Sigmoid colon (tissue), 7 donors: ENCODE measurements at places on chromosomes 1 and 21. TPM values are rescaled to one million over a fixed set of nuclear protein-coding genes. Genes with fewer than 3 reads are reported as not detected.

- H3K27me3 ChIP-seq, result no peaks in the 10 kb centered on the region
- no peak for DNase-seq
- peaks cover 6% of the 10 kb centered on the region for H3K4me1 ChIP-seq
- H3K4me3 ChIP-seq, result no peak overlapping the region
These were observed 2.3 kb downstream of the PACC1 start for GRCh38 chr1:212412374-212412773.

GRCh38 chr1:38028105-38028591 is 15.6 kb downstream of the UTP11 start:
- H3K36me3 ChIP-seq, result peaks cover 35% of the 10 kb centered on the region

- no peak for DNase-seq
- H3K4me1 ChIP-seq, result no peaks in the 10 kb centered on the region
- no peak overlapping the region for H3K27ac ChIP-seq
- H3K36me3 ChIP-seq, result peaks cover 3% of the 10 kb centered on the region
These were observed 76.5 kb downstream of the EPS15 start for GRCh38 chr1:51442616-51443015.

GRCh38 chr1:235640580-235640979 is 9.0 kb downstream of the GNG4 start:
- no peak overlapping the region for H3K4me3 ChIP-seq
- peaks cover 26% of the 10 kb centered on the region for H3K27me3 ChIP-seq
- no peak overlapping the region for H3K27ac ChIP-seq

The CD1C gene
- polyA plus RNA-seq, result not detected

The IFNGR2 gene
- polyA plus RNA-seq, result 178 TPM

The FAM110D gene
- polyA plus RNA-seq, result 1.1 TPM

DNA sequence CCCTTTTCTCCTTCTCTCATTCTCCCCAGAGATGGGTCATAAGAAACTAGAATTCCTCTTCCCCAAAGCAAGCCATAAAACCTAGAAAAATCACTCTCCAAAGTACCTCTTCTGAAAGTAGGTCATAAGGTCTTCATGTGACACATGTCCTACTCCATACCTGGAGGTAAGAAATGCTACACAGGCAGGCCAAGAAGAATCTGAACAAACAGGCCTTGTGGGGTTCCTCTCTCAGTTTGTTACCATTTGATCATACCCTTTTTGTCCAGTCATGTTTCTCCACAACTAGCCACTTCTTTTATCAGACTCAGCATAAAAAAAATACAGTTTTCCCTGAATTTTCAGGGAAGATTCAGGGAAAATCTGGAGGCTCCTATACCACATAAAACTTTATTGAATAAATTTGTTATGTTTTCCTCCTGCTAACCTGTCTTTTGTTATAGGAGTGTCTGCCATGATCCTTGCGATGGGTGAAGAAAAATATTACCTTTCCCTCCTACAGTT is 134.4 kb upstream of the LMO4 start:
- H3K27ac ChIP-seq, result no peak overlapping the region
- no peaks in the 10 kb centered on the region for H3K36me3 ChIP-seq
- no peak for DNase-seq
- no peaks in the 10 kb centered on the region for H3K27me3 ChIP-seq

DNA sequence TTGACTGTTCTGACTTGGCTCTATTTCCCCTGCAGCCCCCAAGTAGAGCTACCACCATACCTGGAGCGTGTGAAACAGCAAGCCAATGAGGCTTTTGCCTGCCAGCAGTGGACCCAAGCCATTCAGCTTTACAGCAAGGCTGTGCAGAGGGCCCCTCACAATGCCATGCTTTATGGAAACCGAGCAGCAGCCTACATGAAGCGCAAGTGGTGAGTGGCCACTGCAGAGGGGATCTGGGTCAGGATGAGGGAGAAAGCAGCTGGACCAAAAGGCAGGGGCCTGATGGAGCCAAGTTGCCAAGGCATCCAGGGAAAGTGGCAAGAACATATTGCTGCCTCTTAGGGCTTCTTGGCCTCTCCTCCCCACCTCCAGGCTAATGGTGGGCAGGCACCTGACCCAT is 24.1 kb upstream of the TMEM222 start:
- H3K36me3 ChIP-seq, result peaks cover 69% of the 10 kb centered on the region
- H3K27me3 ChIP-seq, result no peaks in the 10 kb centered on the region
- H3K27ac ChIP-seq, result peak overlapping the region; percentile 91
- H3K4me1 ChIP-seq, result peaks cover 47% of the 10 kb centered on the region
- no peak for DNase-seq

- no peaks in the 10 kb centered on the region for H3K36me3 ChIP-seq
- H3K27ac ChIP-seq, result no peak overlapping the region
- H3K4me3 ChIP-seq, result no peak overlapping the region
- no peaks in the 10 kb centered on the region for H3K27me3 ChIP-seq
These were observed 116.4 kb upstream of the VAMP3 start for GRCh38 chr1:7654725-7655124.

DNA sequence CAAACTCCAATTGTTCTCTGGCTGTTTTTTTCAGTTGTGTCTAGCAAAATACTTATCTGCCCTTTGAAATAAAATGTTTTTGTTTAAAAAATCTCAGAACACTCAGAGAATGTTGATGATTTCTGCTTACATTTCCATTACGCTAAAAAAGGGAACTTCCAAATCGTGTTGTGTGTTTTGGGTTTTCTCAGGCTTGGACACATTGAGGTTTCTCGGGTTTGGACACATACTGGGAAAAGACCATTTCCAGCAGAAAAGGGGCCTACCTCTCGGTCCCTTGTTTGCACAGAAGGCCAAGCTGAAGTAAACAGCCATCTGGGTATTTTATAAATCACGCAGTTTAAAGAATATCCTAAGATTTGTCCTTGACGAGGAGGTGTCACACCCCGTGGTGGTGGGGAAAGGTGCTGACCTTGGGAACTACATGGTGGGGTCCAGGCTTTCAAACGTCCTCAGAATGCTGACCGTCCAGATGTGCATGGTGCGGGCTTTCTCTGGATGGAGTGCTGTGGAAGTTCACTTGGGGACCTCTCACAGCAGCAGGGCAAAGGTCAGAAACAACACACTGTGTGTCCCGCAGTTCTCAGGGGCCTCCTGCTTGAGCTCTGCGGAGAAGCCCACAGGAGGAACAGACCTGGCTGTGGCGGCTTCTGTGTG is 67.8 kb downstream of the SLC37A1 start:
- H3K4me1 ChIP-seq, result no peaks in the 10 kb centered on the region
- H3K4me3 ChIP-seq, result no peak overlapping the region
- no peak overlapping the region for H3K27ac ChIP-seq
- DNase-seq, result no peak
- no peaks in the 10 kb centered on the region for H3K27me3 ChIP-seq

DNA sequence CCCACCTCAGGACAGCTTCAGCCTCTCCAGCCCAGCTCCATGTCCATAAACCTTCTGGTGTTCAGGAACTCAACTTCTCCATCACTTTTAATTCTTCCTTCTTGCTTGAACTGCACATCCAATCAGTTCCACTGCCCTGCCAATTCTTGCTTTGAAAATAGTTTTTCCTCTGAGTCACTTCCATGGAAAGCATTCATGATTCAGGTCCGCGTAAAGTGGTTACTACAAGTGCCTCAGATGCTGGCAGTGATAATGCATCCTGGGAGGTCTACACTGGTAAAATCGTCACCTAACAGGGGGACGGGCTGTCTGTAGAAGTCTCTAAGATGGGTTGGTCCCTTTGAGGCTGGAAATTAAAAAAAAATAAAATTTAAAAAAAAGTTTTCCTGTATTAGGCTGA is 25.9 kb upstream of the RCAN1 start:
- H3K4me3 ChIP-seq, result no peak overlapping the region
- H3K27me3 ChIP-seq, result no peaks in the 10 kb centered on the region
- no peaks in the 10 kb centered on the region for H3K36me3 ChIP-seq
- no peak overlapping the region for H3K27ac ChIP-seq
- no peak for DNase-seq

DNA sequence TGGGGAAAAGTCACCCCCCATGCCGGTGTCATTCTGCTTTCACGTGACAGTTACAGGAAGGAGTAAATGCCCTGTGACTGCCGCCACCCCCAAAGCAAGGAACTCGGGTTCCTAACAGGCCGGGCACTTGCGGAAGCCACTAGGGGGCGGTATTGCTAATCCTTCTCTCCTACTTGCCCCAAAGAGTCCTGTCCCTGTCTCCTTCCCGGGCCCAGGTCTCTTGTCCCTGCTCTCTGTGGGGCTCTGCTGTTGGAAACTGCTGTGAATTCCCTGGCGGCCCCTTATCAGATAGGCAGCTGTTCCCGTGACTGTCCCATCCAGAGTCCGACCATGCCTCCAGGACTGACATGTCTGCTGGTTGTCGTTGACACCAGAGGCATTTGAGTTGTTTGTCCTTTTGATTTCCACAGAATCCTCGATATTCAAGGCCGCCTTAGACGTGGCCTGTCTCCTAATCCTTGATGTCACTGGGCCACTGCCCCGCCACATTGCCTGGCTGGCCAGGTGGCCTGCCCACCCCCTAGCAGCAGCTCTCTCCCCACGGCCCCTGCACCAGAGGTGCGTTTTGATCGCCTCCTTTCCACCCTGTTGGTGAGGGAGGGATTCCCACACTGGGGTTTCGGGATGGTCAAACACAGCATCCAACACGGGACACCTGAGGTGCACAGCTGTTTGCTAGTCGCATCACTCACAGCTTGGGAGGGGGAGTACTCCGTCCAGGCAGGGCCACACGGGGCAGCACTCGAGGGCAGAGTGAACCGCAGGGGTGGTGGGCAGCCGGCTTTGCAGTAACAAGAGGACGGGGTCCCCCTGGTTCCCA is 37.3 kb downstream of the CHAF1B start:
- no peaks in the 10 kb centered on the region for H3K4me1 ChIP-seq
- H3K27ac ChIP-seq, result no peak overlapping the region
- no peak overlapping the region for H3K4me3 ChIP-seq
- H3K27me3 ChIP-seq, result no peaks in the 10 kb centered on the region
- DNase-seq, result no peak

- no peak overlapping the region for H3K4me3 ChIP-seq
- no peaks in the 10 kb centered on the region for H3K36me3 ChIP-seq
- no peaks in the 10 kb centered on the region for H3K4me1 ChIP-seq
- no peak for DNase-seq
- no peak overlapping the region for H3K27ac ChIP-seq
These were observed 8.1 kb upstream of the ENO1 start for GRCh38 chr1:8886589-8886988.

The SAMD13 gene
- polyA plus RNA-seq, result 21.3 TPM

DNA sequence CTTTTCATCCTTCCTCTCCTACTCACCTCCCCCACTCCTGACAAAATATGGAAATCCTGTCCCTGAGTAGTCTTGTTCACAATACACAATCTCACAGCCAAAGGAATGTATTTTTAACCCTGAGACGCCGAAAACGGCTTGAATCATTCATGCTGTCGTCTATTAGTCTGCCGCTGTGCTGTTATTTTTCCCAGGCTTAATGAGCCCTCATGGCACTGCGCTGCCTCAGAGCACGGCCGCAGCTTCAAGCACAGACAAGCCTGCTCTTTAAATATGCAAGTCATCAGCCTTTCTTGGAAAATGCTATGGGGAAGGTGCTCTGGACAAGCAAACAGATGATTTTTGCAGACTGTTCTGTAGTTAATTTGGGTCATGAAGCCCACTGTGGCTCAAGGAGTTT is 302.7 kb downstream of the DISC1 start:
- H3K4me1 ChIP-seq, result no peaks in the 10 kb centered on the region
- DNase-seq, result no peak
- H3K27ac ChIP-seq, result peak overlapping the region; percentile 17
- H3K36me3 ChIP-seq, result no peaks in the 10 kb centered on the region
- H3K4me3 ChIP-seq, result no peak overlapping the region

- no peak for DNase-seq
- no peaks in the 10 kb centered on the region for H3K36me3 ChIP-seq
- no peaks in the 10 kb centered on the region for H3K4me1 ChIP-seq
- H3K27me3 ChIP-seq, result no peaks in the 10 kb centered on the region
These were observed 95.9 kb upstream of the DPH5 start for GRCh38 chr1:101121504-101121903.

DNA sequence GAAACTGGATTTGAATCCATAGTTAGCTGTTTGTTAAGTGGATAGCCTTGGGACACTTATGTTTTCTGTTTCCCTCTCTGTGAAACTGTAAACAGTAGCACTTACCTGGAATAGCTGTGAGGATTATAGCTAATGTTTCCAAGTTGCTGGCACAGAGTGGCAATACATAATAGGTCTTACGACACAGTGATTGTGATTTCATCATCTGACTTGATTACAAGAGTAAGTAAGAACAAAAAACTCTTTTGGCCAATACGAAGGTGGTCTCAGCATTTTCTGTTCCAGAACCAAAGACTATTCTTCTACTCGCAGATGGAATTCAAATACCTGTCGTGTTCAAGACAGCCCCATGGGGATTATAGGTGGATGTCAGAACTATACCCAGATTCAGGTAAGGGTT is 2.1 kb downstream of the C8B start:
- H3K4me1 ChIP-seq, result no peaks in the 10 kb centered on the region
- no peak for DNase-seq
- H3K36me3 ChIP-seq, result no peaks in the 10 kb centered on the region
- H3K27me3 ChIP-seq, result no peaks in the 10 kb centered on the region

- peaks cover 9% of the 10 kb centered on the region for H3K4me1 ChIP-seq
- no peaks in the 10 kb centered on the region for H3K36me3 ChIP-seq
- peaks cover 12% of the 10 kb centered on the region for H3K27me3 ChIP-seq
- DNase-seq, result peak; percentile 86
These were observed 847 bp upstream of the RORC start for GRCh38 chr1:151832318-151832980.

GRCh38 chr1:197096137-197096536 is 29.1 kb upstream of the F13B start:
- no peak for DNase-seq
- no peaks in the 10 kb centered on the region for H3K36me3 ChIP-seq
- H3K27ac ChIP-seq, result no peak overlapping the region
- H3K4me1 ChIP-seq, result no peaks in the 10 kb centered on the region
- H3K27me3 ChIP-seq, result no peaks in the 10 kb centered on the region

The S100B gene
- 14.3 TPM for polyA plus RNA-seq

DNA sequence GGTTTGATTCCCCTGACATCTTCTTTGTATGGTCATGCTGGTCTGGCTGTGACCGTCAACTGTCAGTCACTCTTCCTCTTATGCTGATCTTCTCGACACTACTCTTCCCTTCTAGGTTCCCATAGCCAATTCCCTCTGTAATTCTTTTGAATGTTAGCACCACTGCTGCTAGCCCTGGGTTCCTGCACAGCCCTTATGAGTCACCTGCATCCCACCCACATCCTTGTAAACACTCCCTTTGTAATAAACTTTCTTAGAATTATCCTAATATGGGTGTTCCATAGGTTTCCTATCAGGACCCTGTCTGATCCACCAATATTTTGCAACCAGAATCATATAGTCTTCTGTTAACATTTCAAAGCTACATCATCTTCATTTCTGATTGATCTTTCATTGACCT is 37.1 kb downstream of the JUN start:
- H3K27ac ChIP-seq, result no peak overlapping the region
- H3K27me3 ChIP-seq, result no peaks in the 10 kb centered on the region
- H3K36me3 ChIP-seq, result no peaks in the 10 kb centered on the region

- DNase-seq, result no peak
- H3K4me3 ChIP-seq, result no peak overlapping the region
- peaks cover 7% of the 10 kb centered on the region for H3K4me1 ChIP-seq
- no peak overlapping the region for H3K27ac ChIP-seq
These were observed 84.0 kb downstream of the RAVER2 start for GRCh38 chr1:64828829-64829228.

GRCh38 chr21:42016364-42016985 is 6.3 kb upstream of the ZBTB21 start:
- peak; percentile 41 for DNase-seq
- no peak overlapping the region for H3K4me3 ChIP-seq
- H3K4me1 ChIP-seq, result no peaks in the 10 kb centered on the region
- no peak overlapping the region for H3K27ac ChIP-seq
- no peaks in the 10 kb centered on the region for H3K27me3 ChIP-seq
- no peaks in the 10 kb centered on the region for H3K36me3 ChIP-seq

The MYBPH gene
- not detected for polyA plus RNA-seq

The ADAMTS5 gene
- polyA plus RNA-seq, result 1.1 TPM

GRCh38 chr1:18320051-18320450 is 160.7 kb upstream of the KLHDC7A start:
- no peak for DNase-seq
- H3K4me3 ChIP-seq, result no peak overlapping the region
- no peaks in the 10 kb centered on the region for H3K36me3 ChIP-seq
- H3K27me3 ChIP-seq, result no peaks in the 10 kb centered on the region
- H3K27ac ChIP-seq, result no peak overlapping the region
